Lung microvascular endothelial cell (primary cell): ENCODE measurements at places on chromosomes 12 and 14. TPM values are rescaled to one million over a fixed set of nuclear protein-coding genes. Genes with fewer than 3 reads are reported as not detected.

Gene KLRC2
- total RNA-seq, result not detected in 2 replicates

Gene LDHB
- 128 and 278 TPM in 2 replicates for total RNA-seq

Gene FLVCR2
- 0.79 and 1.3 TPM in 2 replicates for total RNA-seq

Gene KRT72
- total RNA-seq, result not detected in 2 replicates

Gene BICDL1
- under 0.01 TPM in 2 replicates for total RNA-seq

Gene PTCSC3
- not detected in 2 replicates for total RNA-seq

Gene UBE2N
- 96.8 and 118 TPM in 2 replicates for total RNA-seq

Gene HHIPL1
- total RNA-seq, result 0.79 and 1.1 TPM in 2 replicates

Gene ENO2
- total RNA-seq, result 0.99 and 1.7 TPM in 2 replicates

Gene PTHLH
- under 0.01 and 0.22 TPM in 2 replicates for total RNA-seq

Gene RNF212B
- not detected in 2 replicates for total RNA-seq

Gene TAS2R43
- 0.65 and 0.99 TPM in 2 replicates for total RNA-seq

Gene LRCOL1
- total RNA-seq, result 1.3 and 2.2 TPM in 2 replicates

Gene KRT84
- not detected in 2 replicates for total RNA-seq

Gene LRFN5
- not detected in 2 replicates for total RNA-seq

Gene DAO
- total RNA-seq, result not detected in 2 replicates
